IPS DF 6.9 (cell line): ENCODE measurements at places on chromosomes 11 and 22.
A peak's percentile ranks its signal among the peaks of the same experiment; 100 is the strongest.

- no peak for DNase-seq
These were observed 3.3 kb downstream of the SCARF2 start for GRCh38 chr22:20434264-20434751.

GRCh38 chr11:33897761-33898375, 6.0 kb upstream of the LMO2 start:
- no peak for DNase-seq

DNA sequence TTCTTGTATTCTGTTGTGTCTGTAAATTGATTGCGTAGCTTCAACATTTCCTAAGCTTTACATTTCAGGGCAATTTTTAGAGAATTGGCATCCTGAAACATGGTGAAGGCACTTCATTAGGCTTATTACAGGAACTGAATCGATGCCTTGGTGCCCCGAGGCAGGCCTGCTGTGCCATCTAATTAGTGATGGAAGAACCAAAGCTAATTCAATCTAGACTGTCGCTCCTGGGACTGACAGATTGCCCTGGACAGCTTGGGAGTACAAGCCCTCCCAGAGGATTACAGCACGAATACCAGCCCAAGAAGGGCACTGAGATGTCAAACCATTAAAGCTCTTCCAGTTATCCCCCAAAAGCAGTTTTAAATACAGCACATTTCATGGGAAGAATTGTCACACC, 243.2 kb upstream of the ZC3H12C start:
- no peak for DNase-seq

DNA sequence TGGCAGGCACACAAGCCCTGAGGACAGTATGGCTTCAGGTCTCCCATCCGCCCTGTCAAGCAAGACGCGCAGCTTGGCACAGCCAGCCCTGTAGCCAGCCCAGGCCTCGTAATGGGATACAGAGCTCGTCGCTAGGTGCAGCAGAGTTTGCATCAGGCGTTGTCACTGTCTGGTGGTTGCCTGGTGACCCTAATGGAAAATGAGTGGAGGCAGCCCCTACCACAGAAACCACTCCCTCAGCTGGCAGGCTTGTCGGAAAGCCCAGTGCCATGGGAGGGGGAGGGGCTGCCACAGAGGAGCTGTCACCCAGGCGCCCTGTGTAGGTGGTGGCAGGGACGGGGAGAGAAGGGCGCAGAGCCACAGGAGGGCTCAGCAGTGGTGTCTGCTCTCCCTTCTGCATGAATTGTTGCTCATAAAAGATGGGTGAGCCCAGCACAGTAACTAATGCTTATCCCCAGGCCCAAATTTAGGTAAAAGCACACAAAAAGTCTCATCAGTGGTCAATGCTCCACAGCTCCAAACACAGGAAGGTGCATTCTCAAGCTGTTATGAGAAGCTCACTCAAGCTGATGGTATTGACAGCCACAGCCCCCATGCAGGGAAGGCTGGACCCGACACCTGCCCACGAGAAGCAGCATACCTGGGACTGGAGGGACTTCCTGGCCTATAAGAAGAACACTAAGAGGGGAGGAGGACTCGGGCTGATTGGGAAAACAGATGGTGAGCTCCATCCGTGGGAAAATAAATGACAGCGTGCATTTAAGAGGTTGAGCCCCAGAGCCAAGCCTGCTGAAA, 164.6 kb downstream of the ETS1 start:
- no peak for DNase-seq

GRCh38 chr11:133956650-133957633, at the start of gene IGSF9B:
TSS of gene IGSF9B (minus strand) at chr11:133956968. CDS start at chr11:133956754, 214 bp downstream.
- DNase-seq = no peak

DNA sequence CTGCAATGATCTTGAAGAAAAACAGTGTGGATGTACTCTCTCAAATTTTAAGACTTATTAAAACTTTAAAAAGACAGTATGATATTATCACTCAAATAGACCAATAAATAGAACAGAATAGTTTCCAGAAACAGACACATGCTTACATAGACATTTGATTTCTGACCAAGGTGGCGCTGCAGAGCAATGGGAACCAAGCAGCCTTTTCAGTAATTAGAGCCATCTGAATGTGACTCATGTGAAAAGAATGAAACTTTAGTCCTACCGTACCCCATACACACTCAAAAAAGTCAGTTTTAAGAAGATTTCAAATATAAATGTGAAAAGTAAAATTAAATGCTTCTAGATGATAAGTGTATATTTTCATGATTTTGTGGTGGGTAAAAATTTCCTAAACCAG, 74.2 kb upstream of the MS4A8 start:
- DNase-seq = peak; percentile 45

DNA sequence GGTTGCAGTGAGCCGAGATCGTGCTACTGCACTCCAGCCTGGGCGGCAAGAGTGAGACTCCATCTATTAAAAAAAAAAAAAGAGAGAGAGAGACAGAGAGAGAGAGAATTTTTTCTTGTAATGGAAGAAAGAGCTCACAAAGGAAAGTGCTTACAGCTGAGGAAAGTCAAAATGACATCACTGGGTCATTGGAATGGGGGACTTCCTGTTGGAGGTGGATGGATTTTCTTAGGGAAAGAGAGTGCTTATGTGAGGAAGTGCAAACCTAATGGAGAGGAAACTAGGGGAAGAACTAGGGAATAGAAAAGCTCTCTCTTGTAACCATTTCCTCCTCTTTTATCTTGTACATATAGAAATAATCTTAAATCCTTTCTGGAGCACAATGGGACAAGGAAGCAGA, 6.3 kb upstream of the PIWIL4 start:
- DNase-seq = no peak

DNA sequence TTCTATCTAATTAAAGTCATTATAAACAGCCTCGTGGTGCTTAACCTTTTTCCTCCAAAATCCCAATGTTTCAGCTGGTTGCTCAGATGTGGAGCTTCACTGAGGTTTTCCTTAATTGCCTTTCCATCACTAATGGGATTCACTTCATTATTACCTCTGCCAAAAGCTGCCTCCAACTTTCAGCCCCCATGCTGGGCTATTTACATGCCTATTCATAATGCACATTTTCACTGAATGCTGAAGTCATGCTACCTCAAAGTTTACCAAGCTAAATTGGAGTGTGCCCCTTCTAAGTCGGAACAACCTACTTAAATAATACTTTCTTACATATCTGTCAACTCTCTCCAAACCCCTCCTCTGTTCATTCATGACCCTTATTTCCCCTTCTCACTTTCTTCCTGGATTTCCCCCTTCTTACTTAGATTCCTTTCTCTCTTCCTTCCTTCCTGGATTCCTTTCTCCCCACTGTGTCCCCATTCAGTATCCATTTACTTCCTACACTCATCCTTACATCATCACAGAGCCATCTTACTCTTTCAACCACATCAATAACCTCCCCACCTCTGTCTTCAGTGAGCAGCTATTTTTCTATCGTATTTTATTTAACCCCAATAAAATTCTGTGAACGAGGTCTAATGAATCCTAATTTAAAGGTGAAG, 887.3 kb upstream of the TENM4 start:
- no peak for DNase-seq

DNA sequence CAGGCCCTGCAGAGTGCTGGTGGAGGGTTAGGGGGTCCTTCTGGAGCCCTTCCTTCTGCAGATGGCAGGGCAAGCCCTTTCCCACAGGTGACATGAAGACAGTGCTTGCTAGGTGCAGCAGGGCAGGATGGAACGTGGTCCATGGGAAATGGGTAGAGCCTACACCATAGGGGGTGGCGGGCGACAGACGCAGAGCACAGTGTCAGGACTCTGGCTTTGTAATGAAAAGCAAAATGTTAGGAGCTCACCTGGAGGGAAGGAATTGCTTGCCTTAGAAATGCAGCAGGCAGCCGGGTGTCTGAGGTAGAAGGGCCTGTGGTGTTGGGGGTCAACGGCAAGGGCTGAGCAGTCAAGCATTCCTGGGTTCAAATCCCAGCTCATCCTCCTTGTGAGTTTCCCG, 54.9 kb downstream of the ARHGAP8 start:
- no peak for DNase-seq

DNA sequence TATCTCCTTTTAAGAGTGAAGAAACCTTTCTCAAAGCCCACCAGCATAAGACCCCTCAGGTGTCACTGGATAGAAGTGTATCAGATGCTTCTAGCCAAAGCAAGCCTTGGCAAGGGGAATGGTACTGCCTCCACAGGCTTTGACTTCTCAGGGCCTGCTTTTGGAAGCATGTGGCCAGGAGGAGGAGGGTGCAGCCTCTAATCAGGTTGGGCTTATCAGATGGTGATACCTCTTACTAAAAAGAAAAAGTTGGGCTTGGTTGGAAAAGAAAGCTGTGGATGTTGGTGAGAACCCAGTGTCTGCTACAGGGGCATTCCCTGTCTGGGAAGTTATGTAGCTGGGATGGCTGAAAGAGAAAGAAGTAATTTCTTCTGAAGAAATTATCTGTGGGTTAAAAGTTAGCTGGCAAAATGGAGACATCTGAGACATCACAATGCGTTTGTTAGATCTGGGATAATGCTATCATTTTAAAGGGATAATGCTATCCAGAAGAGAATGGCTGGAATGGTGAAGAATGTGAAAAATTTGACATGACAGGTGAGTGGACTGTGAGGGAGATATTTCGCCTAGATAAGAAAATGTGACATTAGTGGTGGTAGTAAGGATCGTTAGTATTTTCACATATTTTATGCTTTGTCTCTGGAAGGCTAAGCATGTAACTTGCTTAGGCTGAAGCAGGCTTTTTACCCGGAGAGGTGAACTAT, 7.2 kb downstream of the APLP2 start:
- no peak for DNase-seq

DNA sequence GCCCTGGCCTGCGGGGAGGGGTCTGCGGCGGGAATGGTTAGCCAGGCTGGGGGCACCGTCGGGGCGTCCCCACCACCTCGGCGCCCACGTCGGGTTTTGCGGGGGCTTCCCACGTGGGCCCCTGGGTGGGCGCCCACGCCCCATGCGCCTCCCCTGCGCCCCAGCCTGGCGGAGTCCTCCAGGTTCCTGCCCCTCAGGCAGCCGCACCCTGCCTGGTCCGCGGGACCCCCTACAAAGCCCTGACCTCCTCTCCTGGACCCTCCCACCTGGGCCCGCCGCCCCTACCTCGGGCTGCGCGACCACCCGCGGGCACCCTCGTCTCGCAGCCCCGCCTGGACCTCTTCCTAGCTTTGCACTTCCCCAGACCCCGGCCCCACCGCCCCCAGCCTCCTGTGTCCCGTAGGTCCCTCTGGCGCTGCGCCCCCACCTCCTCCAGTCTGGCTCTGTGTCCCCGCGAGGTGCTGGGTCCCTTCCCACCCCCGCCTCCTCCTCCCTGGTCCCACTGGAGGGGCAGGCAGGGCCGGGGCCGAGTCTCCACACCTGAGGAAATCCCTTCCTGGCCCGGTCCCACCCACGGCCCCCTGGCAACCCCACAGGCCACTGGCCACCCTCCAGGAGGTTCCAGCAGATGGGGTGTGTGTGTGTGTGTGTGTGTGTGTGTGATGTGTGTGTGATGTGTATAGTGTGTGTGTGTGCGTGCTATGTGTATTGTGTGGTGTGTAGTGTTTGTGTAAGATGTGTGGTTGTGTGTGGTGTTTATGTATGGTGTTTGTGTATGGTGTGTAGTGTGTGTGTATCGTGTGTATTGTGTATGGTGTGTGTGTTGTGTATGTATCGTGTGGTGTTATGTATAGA, 11.8 kb downstream of the PIM3 start:
- no peak for DNase-seq

DNA sequence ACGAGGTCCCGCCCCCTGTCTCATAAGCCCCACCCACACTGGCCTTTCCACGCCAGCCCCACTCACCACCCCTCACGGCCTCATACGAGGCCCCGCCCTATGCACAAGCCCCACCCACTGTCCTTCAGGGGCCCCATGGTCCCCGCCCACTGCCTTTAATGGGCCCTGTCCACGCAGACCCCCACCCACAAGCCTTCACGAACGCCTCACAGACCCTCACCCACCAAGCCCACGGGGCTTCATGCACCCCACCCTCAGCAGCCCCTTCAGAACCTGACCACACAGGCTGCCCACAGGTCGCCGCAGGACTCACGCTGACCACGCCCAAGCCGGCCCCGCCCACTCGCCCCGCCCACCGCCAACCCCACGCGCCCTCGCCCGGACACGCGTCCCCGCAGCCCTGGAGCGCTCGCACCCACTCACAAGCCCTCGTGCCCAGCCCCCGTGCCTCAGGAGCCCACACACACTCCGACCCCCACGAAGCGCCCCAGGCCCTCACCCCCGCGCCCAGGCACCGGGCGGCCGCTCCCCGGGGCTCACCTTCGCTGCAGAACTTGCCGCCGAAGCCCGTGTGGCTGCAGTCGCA, 10.5 kb downstream of the NRXN2 start:
- no peak for DNase-seq

GRCh38 chr11:132980670-132981069, 551.6 kb downstream of the OPCML start:
- no peak for DNase-seq

- DNase-seq = no peak
These were observed 563.1 kb downstream of the METTL15 start for GRCh38 chr11:28671274-28671673.

DNA sequence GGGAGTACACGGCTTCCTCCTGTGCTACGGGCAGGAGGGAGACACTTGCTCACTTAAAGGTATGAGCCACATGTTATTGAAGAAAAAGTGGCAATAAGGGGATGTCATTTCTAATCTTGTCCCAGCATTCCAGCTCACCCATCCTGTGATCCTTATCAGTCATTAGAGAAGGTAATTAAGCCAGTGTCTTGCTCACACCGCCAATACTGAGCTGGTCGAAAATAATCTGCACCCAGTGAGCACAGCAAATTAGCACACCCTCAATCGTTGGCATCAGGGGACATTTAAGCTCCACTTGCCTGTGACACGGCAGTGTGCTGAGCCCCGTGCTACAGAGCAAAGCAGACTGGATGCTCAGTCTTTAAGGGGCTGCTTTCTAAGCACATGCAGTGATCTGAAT, 510.7 kb downstream of the OPCML start:
- no peak for DNase-seq

GRCh38 chr11:122025757-122026156, 90.3 kb downstream of the BLID start:
- DNase-seq = no peak

DNA sequence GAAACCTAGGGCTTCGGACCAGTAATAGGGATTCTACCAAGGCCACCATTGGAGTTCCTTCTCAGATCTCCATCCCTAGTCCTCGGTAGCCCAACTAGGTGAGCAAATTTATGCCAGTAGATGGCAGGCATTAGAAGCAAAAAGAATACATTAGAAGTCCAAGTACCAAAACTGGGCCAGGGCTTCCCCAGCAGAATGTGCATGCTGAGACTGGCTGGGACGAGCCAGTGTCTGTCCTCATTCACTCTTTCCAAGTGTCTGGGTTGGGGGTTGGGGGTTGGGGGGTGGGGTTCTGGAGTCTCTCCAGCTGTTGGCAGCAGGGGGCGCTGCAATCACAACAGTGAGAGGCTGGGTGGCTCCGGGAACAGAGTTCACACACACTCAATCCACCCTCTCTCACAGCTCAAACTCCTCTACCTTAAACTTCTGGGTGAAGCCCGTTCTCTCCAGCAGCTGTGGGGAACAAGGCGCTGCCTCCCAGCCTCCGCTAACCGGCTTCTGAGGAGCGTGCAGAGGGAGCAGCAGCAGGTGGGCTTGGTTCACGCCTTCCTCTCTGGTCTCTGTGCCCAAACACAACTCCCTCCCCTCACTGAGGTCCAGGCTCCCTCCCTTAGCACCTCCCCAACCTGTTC, 57.5 kb downstream of the BTG4 start:
- no peak for DNase-seq

GRCh38 chr11:22194306-22194705, 1.4 kb downstream of the ANO5 start:
- DNase-seq = no peak
